Retinal pigment epithelial cell (primary cell): ENCODE measurements at places on chromosomes 16 and 17.

GRCh38 chr16:83040174-83040573, 413.4 kb downstream of the CDH13 start:
- no peak for DNase-seq

DNA sequence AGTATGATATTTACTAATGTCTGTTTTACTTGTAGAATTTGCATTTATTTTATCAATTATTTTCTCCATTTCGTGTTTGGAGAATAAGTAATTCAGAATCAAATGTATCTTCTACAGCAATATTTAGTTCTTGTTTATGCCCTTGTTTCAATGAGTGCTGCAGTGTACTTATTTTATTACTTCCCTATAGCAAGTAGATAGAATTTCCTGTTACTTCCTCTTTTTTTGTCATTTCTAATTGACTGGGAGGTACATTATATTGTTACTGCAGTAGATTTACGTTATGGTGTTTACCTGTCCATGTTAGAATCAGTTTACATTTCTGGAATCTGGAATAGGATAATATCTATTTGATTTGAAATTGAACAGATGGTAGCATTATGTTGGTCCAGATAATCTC, 71.2 kb downstream of the OMG start:
- no peak for DNase-seq

DNA sequence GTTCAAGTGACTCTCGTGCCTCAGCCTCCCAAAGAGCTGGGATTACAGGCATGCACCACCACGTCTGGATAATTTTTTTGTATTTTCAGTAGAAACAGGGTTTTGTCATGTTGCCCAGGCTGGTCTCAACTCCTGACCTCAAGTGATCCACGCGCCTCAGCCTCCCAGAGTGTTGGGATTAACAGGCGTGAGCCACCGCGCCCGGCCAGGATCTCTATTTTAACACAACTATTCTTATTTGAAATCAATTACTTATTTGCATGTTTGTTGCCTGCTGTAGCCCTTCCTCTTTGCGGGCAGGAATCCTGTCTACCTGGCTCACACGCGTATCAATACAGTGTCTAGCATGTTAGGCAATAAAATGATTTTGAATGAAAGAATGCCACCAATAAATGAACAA, 818 bp upstream of the CNEP1R1 start:
- no peak for DNase-seq

DNA sequence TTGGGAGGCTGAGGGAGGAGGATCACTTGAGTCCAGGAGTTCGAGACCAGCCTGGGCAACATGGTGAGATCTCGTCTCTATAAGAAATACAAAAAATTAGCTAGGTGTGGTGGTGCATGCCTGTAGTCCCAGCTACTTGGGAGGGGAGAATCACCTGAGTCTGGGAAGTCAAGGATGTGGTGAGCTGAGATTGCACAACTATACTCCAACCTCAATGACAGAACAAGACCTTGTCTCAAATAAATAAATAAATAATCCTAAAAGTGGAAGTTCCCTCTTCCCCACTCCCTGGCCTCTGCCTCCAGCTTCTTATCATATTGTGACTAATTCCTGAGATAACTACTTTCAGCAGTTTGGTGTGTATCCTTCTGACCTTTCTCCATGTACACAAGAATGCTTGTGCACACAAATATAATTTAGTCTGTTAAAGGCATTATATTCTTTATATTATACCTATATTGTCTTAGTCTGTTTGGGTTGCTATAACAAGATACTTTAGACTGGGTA, 23.5 kb upstream of the DNAJA2 start:
- no peak for DNase-seq

GRCh38 chr16:10989559-10989958, 45.2 kb downstream of the CLEC16A start:
- DNase-seq: no peak

DNA sequence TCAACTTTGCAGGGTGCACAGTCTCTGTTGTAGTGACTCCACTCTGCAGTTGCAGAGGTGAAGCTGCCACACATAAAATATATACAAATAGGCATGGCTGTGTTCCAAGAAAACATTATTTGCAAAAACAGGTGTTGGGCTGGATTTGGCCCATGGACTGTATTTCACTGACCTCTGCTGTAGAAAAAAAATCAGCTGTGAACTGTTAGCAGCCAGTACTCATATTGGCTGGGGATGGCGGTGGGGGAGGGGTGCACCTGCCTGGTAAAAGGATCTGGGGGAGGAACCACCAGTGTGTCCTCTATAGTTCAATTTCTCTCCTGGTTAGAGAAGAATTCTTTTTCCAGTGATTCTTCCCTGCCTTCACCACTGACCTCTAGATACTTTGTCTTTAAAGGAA, 50.0 kb downstream of the SHISA9 start:
- no peak for DNase-seq

GRCh38 chr17:31623990-31624389, 232.5 kb downstream of the RAB11FIP4 start:
- no peak for DNase-seq

- DNase-seq: no peak
Measured at GRCh38 chr17:75481194-75482068, 25.0 kb downstream of the TMEM94 start.

- no peak for DNase-seq
Measured at GRCh38 chr16:72092832-72093447, 480 bp downstream of the TXNL4B start.

DNA sequence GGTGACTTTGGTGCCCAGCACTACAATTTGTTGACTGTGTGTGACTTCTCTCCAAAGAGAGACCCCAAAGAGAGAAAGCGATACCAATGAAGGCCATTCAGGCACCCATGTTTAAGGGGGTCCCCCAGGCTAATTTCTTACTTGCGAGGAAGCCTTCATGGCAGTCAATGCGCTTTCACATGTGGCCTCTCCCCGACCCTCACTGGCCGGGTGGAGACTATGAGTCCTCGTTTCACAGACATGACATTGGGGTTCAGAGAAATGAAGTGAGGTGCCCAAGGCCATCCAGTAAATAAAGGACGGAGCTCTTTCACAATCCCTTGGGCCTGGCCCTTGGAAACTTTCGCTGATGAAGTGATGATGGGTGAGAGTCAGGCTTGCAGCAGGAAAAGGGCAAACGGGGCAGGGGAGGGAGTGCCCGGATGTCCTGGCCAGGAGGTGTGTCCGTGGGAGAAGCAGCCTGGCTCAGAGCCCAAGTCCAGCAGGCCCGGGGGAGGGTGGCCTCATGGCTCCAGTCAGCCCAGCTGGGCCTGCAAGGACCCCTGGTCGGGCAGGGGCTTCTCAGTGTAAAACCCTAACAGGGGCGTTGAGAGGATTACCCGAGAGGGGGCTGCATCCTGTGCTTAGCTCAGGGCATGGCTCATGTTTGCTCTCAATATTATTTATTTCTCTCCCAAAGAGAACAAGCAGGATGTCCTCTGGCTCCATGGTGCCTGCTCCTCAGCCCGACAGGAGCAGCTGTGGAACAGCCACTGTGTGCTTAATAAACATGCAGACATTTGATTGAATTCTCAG, 14.7 kb downstream of the TBX2 start:
- DNase-seq: no peak

GRCh38 chr16:988471-989353, 7.1 kb downstream of the SOX8 start:
- DNase-seq: no peak

DNA sequence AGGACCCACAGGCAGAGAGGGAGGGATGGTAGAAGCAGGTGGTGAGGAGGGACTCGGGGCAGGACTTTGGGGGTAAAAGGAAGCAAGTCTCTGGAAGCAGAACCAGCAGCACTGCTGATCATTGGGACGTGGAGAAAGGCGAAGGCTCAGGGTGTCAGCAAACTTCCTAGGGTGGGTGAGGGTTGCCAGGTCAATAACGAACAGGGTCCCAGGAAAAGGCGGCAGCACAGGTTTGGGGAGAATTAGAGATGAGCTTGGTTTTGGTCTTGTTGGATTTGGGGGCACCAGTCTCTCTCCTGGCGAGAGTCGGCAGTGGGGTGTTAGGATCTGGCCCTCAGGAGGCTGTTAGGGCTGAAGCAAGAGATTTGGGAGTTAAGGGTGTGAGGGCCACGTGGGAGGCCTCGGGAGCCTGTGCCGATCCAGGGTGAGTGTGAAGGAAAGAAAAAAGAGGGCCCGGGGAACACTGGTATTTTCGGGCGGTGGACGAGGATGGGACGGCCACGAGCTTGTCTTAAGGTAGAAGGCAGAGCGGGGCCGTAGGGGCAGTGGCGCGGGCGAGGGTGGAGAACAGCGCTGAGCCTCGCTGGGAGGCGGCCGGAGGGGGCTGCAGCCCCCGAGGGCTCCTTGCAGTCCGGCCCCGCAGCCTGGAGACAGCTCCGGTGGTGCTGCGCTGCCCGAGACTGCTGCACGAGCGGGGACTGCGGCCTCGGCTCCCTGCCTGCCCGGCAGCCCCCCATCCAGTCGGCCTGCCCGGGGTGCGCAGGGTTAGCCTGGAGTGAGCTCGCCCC, 765 bp upstream of the ADORA2B start:
- DNase-seq: no peak

- no peak for DNase-seq
Measured at GRCh38 chr17:62760059-62760944, 47.8 kb downstream of the MARCHF10 start.

- DNase-seq: no peak
Measured at GRCh38 chr17:57442914-57443571, 186.7 kb downstream of the MSI2 start.

DNA sequence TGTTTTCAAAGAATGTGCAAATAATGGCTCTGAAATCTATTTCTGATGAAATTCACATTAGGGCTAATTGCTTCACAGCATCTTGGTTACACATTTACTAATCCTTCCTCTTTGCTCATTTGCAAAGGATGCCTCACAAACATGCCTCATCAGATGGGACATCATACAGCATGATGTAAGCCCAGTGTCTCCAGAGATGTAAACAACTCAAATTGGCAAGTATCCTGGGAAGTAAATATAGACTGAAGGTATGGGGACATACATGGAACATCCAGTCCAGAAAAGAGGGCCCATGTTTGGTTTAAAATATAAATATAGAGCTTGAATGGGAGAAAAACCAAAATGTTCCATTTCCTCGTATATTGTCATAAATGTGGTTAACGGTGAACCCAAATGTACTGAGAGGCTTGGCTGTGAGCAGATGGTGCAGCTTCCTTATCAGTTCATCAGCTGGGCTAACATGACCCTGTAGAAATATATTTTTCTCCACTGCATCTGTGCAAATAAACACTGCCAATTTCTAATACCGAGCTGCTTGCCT, 142.9 kb upstream of the NUDT7 start:
- DNase-seq: no peak
